Stimulated activated CD4-positive, alpha-beta T cell treated with anti-CD3 and anti-CD28 coated beads, Interleukin-1b, Interleukin-23, amount 100 ng/mL, for 1 hour (primary cell): ENCODE measurements at places on chromosomes 2 and 18.

- DNase-seq = no peak
Measured at GRCh38 chr18:21693322-21693721, 11.3 kb downstream of the ABHD3 start.

- no peak for DNase-seq
Measured at GRCh38 chr2:223576873-223577272, 25.3 kb downstream of the SCG2 start.

DNA sequence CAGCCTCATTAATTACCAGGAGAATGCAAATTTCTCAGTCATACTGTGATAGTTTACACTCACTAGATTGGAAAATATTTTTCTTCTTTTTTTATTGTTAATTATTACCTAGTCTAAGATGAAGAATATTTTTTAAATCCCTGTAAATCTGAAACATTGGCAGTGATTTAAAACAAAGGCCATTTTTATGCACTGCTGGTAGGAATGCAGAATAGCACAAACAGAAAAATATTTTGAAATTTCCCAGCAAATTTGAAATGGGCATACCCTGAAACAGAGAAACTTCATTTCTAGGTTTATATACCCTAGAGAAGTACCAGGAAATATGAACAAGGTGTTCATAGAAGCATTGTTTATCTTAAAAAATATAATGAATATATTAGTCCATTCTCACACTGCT lies 31.0 kb downstream of the DYNAP start:
- DNase-seq = no peak

- DNase-seq = no peak
Measured at GRCh38 chr2:2698182-2699120, 367.4 kb upstream of the MYT1L start.

DNA sequence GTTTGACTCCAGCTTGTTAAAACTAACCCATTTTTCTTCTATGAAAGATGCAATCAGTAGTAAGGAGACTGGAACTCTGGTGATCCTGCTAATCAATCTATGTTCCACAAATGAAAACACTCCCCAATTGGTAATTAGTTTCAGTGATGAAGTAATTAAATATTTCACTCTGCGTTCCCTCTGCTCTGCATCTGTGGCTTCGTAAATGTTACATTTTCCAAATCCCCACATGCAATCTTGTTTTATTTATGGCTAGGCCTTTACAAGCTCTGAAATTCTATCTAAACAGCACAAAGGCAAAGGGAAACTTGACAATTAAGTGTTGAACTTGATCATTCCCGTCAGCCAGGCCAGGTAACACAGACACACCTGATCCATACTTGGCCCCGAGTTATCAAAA lies 231.4 kb upstream of the OSR1 start:
- no peak for DNase-seq

- no peak for DNase-seq
Measured at GRCh38 chr18:9068346-9068745, 34.2 kb upstream of the NDUFV2 start.

DNA sequence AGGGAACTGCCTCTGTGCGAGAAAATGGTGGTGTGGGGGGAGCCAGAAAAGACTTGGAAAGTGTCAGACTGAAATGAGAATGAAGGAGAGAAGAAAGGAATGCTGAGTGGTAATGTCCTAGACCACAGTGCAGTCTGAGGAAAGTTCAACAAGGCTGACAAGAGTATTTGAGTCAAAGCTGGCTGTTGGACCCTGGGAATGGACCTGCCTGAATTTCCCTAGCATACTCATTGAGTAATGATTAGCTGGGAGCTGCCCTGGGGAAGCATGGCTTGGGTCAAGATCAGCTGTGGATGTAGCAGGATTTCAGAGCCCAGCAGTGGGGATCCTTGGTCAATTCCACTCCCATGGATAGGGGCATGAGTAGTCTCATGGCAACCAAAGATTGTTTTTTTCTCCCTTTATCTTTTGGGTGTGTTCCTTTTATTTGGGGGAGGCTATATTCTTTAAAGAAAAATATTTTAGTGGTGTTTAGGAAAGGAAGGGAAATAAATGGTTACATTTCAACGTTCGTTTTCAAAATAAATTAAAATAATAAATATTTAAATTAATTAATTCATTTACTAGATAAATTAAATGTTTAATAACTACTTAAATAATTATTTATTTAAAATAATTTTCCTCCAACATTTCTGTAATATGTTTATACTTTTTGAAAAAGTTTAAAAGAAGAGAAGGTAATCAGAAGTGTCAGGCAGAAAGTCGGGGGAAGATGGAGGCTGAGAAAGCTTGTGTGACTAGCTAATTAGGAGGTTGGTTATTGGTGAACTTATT lies 15.9 kb upstream of the LHCGR start:
- DNase-seq = no peak

GRCh38 chr2:204024503-204024902 lies 87.9 kb downstream of the ICOS start:
- DNase-seq = no peak

- DNase-seq = no peak
Measured at GRCh38 chr2:237210297-237210696, 124.6 kb downstream of the COPS8 start.

- DNase-seq = no peak
Measured at GRCh38 chr2:48693645-48694044, 61.9 kb downstream of the LHCGR start.

DNA sequence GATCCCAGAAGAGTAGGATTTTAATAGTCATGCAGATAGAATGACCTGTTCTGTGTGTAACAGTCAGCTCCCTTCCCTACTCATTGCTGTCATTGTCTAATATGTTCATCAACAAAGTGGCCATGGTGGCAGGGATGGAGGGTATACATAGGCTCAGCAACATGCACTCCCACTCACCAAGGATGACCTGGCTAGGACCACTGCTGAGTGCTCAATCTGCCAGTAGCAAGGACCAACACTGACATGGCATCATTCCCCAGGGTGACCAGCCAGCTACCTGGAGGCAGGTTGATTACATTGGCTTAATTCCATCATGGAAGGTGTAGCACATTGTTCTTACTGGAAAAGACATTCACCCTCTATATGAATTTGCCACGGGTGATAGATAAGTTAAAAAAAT lies 401.7 kb upstream of the CELF4 start:
- DNase-seq = no peak

DNA sequence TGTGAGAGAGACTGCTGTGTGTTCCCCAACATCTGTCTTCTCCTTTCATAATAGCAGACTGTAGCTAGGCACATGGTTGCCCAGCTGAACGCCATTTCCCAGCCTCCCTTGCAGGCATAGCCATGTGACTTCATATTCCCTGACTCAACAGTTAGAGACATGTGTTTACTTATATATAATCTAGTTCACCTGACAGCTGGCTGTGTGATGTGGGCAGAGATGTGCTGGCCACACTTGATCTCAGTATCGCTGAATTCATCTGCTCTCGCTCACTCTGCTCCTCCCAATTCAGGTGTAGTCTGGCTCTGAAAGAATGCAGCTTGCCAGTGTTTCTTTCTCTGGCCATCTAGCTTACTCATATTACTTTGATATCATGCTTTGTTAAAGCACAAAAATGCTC lies 52.3 kb upstream of the SEC11C start:
- no peak for DNase-seq

DNA sequence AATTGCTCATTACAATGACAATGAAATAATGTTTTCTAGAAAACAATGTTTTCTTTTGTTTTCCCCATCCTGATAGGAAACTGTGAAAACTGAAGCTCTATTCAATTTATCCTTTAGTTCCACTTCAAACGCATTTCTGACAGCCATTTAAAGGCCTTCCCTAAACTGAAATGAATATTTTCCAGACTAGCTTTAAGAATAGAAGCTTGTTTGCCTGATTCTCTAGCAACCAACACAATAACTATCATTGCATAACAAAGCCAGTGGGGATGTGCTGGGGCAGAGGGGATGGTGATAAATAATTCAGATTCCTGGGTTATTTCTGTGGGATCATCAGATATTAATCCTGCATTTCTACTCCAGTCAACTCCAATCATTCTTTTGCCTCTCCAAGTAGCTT lies 427.1 kb downstream of the RND3 start:
- DNase-seq = no peak

GRCh38 chr2:105598829-105599698 lies 145.6 kb upstream of the NCK2 start:
- no peak for DNase-seq

DNA sequence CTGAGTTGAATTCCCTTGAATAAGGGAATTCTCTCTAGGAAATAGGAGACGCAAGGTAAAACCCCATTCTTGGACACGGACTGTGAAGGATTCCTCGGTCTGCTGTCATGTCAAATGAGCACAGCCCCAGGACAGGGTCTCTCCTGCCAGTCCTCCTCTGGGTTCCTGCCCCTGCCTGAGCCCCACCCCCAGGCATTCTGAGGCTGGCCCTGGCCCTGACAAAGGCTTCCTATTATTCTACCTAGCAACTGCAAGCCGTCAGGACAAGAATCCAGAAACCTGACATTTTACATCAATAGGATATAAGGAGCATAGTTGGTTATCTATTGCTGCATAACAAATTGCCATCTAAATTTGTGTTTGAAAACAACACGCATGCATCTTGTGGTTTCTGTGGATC lies 253.3 kb upstream of the AGAP1 start:
- no peak for DNase-seq

DNA sequence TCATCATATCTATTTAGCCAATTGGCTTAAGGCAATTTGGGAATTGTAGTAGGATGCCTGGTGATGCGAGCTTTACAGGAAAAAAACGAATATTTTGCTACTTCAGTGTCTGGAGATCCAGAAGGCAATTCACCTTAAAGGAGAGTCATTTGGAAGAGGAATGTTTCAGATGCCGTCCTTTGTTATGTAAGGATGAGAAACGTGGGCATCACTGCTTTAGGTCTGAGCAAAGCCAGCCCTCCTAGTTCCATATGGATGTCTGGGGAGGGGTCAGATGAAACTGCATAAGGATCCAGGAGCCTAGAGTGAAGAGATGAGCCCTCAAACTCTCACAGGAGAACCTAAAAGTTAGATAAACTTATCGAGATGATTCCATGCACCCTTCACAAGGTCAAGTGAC lies 30.9 kb upstream of the DOCK10 start:
- DNase-seq = no peak

DNA sequence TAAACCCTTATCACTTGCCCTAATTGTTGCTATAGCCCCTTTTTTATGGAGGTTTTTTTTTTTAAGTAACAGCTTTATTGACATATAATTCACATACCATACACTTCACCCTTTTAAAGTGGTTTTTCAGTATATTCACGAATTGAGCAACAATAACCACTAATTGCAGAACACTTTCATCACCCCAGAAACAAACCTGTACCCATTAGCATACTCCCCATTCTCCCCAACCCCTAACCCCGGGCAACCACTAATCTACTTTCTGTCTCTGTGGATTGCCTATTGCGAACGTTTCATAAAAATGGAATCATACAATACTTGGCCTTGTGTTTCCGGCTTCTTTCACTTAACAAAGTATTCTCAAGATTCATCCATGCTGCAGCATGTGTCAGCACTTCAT lies 213.6 kb downstream of the ATAD2B start:
- no peak for DNase-seq

GRCh38 chr2:173130496-173131465 lies 55.1 kb downstream of the MAP3K20 start:
- no peak for DNase-seq

DNA sequence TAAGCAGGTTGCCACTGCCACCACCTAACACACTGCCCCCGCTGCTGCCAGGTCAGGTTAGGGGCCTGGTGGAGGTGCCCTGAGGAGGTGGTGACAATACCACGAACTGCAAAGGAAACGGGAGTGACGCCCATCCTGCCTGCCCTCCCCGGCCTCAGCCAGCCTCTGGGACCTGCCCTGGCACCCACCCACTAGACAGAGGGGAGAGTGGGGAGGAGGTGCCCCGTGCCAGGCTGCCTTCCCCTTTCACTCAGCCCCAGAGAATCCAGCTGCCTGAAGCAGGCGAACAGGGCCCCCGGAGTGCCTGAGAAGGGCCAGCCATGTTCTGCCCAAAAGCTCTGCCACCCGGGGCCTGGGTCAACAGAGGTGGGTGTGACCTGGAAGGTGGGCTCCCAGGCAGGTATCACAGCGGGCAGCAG lies 44.5 kb upstream of the FOSL2 start:
- no peak for DNase-seq

DNA sequence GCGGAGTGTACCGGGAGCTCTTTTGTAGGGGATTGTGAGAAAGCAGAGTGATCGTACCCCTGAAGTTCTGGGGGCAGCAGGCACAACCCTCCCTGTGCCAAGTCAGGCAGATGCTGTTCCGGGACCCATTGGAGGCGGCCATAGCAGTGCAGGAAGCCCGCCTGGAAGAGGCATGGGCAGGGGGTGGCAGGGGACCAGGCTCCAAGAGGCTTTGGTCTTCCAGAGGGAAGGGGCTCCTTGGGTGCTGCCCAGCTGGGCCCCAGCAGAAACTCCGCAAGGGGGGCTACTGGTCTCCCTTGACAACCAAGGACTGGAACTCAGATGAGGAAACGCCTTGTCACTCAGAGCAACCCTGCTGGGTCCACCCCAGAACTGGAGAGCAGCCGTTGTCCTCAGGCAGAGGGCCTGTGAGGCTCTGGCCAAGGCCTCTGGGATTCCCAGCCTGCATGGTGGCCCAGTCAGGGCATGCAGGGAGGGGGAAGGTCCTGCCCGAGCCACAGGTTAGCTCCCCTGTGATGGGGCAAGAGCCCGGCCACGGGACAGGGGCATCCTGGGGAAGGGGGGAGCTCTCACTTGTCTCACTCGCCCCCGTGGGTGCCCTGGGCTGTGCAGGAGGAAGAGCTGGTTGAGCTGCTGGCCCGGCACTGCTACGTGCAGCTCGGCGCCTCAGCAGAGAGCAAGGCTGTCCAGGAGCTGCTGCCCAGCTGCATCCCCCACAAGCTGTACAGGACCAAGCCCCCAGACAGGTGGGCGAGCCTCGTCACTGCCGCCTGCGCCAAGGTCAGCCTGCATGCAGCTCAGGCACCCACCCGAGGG lies 21.0 kb upstream of the GPR17 start:
- no peak for DNase-seq

DNA sequence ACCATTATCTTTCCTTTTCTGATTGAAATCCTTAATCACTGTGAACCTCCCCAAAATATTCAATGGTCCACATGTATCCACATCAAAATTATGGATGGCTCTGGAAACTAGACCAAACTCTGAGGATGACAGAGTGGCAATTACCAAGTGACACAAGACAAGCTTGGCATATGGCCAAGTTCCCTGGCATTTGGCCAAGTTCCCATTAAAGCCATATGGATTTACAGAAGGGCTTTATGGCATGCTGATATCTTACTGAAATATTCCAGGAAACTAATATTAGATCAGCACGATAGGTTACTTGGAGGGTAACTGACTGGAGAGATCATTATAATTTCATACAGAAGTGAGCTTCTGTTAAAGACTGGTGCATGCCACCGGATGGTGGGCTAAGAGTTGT lies 21.9 kb upstream of the CERS6 start:
- DNase-seq = no peak
